ENCODE measurements at places on chromosomes 12 and 14. TPM values are rescaled to one million over a fixed set of nuclear protein-coding genes. Genes with fewer than 3 reads are reported as not detected.

- DNase-seq, result no peak
- peaks cover 16% of the 10 kb centered on the region for H3K27me3 ChIP-seq
- no peaks in the 10 kb centered on the region for H3K36me3 ChIP-seq
- H3K27ac ChIP-seq, result no peak overlapping the region
- H3K4me3 ChIP-seq, result no peak overlapping the region
These were observed 53.5 kb downstream of the CKAP4 start for GRCh38 chr12:106194351-106194750.

The FGF6 gene
- total RNA-seq, result not detected

DNA sequence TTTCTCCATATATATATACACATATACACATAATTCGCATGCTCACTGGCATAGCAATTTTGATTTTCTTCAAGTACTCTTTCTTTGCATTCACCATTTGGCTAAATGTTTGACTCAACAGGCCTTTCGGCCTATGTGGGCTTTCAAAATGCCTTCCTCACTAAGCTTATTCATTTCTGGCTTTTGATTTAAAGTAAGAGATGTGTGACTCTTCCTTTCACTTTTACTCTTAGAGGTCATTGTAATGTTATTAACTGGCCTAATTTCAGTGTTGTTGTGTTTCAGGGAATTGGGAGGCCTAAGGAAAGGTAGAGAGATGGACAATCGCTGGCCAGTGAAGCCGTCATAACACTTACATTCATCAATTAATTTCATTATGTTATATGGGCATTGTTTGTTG is 14.5 kb upstream of the KLRD1 start:
- H3K4me1 ChIP-seq, result no peaks in the 10 kb centered on the region
- H3K4me3 ChIP-seq, result no peak overlapping the region
- no peak for DNase-seq
- H3K27me3 ChIP-seq, result no peaks in the 10 kb centered on the region

GRCh38 chr12:55619354-55620138 is 17.1 kb upstream of the OR10P1 start:
- DNase-seq, result peak; percentile 49
- peaks cover 4% of the 10 kb centered on the region for H3K27me3 ChIP-seq
- peak overlapping the region; percentile 91 for H3K27ac ChIP-seq
- H3K4me1 ChIP-seq, result peaks cover 5% of the 10 kb centered on the region
- H3K4me3 ChIP-seq, result no peak overlapping the region

The LRRK2 gene
- 0.49 TPM for total RNA-seq

The ST8SIA1 gene
- total RNA-seq, result 5.3 TPM

DNA sequence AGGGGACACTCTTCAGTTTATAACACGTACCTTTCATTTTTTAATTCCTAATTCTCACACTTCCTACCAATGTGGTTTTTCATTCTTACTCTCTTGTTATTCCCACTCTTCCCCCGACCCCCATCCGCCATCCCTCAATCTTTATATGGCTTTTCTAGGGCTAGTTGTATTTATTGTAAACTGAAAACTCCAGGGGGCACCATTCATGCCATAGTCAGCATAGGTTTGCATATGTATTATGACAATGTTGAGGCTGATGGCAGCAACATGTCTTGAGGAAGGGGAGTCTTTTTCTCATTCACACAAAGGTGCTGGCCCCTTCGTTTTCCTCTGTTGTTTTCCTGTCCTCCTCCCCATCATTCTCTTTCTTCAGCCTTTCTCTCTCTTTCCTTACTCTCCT is 27.7 kb upstream of the LTA4H start:
- no peaks in the 10 kb centered on the region for H3K4me1 ChIP-seq
- no peak for DNase-seq
- H3K27ac ChIP-seq, result no peak overlapping the region
- H3K4me3 ChIP-seq, result no peak overlapping the region

GRCh38 chr12:131734336-131735152 is 23.7 kb downstream of the SFSWAP start:
- DNase-seq, result no peak
- peaks cover 20% of the 10 kb centered on the region for H3K36me3 ChIP-seq
- no peak overlapping the region for H3K4me3 ChIP-seq

GRCh38 chr12:56565510-56566101 is 44.0 kb downstream of the RBMS2 start:
- H3K36me3 ChIP-seq, result peaks cover 10% of the 10 kb centered on the region
- no peaks in the 10 kb centered on the region for H3K4me1 ChIP-seq
- DNase-seq, result no peak
- H3K4me3 ChIP-seq, result no peak overlapping the region

GRCh38 chr12:124617615-124618014 is 50.2 kb upstream of the NCOR2 start:
- DNase-seq, result no peak
- no peak overlapping the region for H3K4me3 ChIP-seq
- H3K27me3 ChIP-seq, result peaks cover 10% of the 10 kb centered on the region
- no peak overlapping the region for H3K27ac ChIP-seq

The USP15 gene
- total RNA-seq, result 49.1 TPM

GRCh38 chr12:16857456-16857923 is 251.5 kb upstream of the LMO3 start:
- no peaks in the 10 kb centered on the region for H3K36me3 ChIP-seq
- H3K27ac ChIP-seq, result no peak overlapping the region
- no peak overlapping the region for H3K4me3 ChIP-seq
- H3K4me1 ChIP-seq, result peaks cover 5% of the 10 kb centered on the region

- peaks cover 32% of the 10 kb centered on the region for H3K4me1 ChIP-seq
- H3K4me3 ChIP-seq, result no peak overlapping the region
- peaks cover 24% of the 10 kb centered on the region for H3K27me3 ChIP-seq
- H3K36me3 ChIP-seq, result no peaks in the 10 kb centered on the region
These were observed 154.9 kb downstream of the KIF26A start for GRCh38 chr14:104293231-104293841.

The KRT73 gene
- total RNA-seq, result not detected

DNA sequence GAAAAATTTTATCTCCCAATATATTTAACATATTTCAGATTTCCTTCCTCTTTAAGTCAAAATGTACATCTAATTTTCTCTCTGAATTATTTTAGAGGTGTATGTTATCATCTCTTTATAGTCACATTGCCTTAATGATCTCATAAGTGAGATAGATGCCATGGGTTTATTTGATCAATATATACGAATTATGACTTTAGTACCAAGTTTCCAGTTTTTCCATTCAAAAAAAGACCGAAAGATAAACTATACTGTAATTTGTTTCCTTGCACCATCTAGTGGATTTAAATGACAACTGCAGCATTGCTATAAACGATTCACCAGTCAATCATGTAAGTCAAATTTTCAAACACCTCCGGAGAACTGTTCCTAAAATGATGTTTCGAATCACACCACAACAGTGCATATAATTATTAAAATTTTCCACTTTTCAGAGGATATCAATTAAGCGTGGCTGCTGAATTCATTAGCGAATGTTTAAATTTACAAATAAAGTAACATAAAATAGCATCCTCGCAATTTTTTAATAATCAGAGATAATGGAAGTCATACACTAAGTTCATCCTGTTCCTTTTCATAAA is 419 bp upstream of the ATXN7L3B start:
- no peaks in the 10 kb centered on the region for H3K27me3 ChIP-seq
- peaks cover 26% of the 10 kb centered on the region for H3K36me3 ChIP-seq
- DNase-seq, result no peak
- H3K27ac ChIP-seq, result peak overlapping the region; percentile 100

DNA sequence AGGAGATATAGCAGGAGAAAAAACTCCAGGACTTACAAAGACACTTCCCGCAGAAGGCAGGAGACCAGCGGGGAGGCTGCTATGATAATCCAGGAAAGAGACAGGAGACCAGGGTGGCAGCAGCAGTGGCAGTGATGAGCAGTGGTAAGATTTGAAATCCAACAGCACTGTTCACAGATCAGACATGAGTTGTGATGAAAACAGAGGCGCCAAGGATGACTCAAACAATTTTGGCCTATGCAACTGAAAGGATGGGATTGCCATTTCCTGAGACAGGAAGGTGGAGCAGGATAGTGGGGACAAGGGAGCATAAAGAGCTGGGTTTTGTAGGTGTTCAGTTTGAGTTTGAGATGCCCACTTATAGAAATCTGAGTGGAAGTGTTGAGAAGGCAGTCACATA is 108.6 kb upstream of the DYRK2 start:
- H3K4me3 ChIP-seq, result no peak overlapping the region
- peaks cover 8% of the 10 kb centered on the region for H3K27me3 ChIP-seq
- no peak for DNase-seq
- H3K27ac ChIP-seq, result no peak overlapping the region

Measured in progenitor cell of endocrine pancreas (in vitro differentiated cells).